ENCODE measurements at places on chromosomes 1 and 21.

GRCh38 chr1:225873281-225873850 is 8.8 kb downstream of the TMEM63A start:
- no peak for DNase-seq

- DNase-seq: no peak
These were observed 547 bp downstream of the PDPN start for GRCh38 chr1:13583966-13584791.

GRCh38 chr1:196114193-196114592 is 494.0 kb downstream of the KCNT2 start:
- no peak for DNase-seq

DNA sequence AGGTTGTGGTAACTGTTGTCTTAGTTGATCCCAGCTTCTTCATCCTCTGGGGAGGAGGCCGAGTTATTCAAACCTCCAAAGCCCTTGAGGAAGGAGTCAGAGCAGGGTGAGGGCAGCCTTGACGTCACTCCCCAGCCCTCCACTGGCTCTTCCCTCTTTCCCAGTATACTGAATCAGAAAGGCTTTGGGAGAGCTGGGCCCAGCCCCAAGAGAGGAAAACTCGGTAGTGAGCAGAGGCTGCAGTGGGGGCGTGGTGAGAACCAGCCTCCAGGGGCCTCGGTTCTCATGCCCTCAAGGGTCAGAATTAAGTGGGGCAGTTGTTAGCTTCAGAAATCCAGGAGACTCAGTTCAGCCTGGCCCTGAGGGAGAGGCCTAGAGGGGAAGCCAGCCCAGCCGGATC is 1.8 kb upstream of the GJA4 start:
- DNase-seq: no peak

- DNase-seq: peak; percentile 98
These were observed 16.1 kb downstream of the ENSA start for GRCh38 chr1:150613061-150613920.

- DNase-seq: no peak
These were observed 91.6 kb downstream of the GALNT2 start for GRCh38 chr1:230158415-230159291.

Measured in inflammatory macrophage treated with lipopolysaccharide for 4 hours (primary cell).